H1 (cell line): ENCODE measurements at places on chromosomes 11 and 22. TPM values are rescaled to one million over a fixed set of nuclear protein-coding genes. Genes with fewer than 3 reads are reported as not detected.

DNA sequence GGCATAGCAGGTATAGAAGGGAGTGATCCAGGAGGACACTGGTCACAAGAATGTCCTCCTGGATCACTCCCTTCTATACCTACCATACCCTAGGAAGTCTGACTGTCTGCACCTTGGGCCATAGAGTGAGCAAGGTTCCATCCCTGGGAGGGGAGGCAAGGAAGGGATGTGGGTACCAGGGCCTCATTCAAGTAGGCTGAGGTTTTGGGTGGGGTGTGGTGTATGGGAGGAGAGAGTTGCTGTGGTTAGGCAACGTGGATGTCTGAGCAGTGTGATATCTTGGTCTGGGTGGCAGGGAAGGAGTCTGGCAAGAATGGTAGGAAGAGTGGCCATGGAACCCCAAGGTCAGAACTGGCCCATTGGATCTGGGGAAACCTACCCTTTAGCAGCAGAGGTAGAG is 13.2 kb downstream of the PPFIBP2 start:
- no peak for DNase-seq

DNA sequence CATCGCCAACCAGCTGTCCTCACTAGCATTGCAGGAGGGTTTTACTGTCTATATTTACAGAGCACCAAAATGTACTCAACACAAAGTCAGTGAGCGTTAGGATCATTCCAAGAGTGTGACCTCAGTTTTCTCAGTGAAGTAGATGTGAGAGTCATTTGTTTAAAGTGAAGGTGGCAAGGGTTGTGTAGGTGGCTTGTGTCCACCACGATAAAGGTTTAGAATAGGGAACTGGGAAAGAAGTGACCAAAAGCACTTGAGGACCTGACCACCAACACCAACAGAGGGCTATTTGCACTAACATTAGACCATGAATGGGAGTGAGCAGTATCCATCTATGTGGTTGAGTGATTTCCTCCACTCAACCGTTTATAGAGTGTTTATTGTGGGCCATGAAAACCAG is 152.5 kb upstream of the POU2AF2 start:
- no peak for DNase-seq

- no peak for DNase-seq
Measured at GRCh38 chr22:25200967-25201366, 1.3 kb downstream of the CRYBB3 start.

DNA sequence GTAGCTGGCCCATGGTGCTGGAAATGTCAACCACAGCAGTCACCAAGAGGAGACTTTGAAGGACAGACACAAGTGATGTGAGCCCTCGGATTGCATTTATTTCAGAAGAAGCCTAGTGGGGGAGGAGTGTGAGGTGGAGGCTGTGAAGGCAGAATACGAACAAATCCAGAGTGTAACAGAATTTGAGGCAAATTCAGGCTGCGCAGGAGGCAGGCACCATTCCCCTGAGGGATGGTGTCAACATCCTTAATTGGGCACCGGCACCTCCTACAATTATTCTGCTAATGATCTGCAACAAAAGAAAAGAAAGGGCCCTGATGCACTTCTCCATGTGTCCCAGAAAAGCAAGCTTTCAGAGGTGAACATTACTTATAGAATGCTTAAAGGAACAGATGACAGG is 32.2 kb downstream of the CWC15 start:
- DNase-seq = no peak

DNA sequence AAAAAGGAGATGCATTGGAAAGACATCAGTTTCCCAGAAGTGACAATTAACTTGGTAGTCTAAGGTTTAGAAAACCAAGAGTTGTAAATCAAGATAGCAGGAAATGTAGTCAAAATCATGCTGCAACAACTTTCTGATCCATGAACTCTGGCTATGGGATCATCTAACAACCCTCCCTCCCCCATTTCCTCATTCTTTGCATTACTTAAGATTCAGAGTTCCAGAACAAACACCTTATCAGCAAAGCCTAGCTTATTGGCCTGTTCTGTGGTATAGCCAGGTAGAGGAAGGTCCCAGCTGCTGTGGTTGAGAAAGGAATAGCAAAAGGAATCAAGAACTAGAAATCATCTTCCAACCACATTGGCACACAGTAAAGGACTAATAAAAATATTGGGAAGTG is 651.1 kb downstream of the METTL15 start:
- DNase-seq = no peak

- no peak for DNase-seq
Measured at GRCh38 chr11:133778161-133778560, 67.2 kb downstream of the SPATA19 start.

- no peak for DNase-seq
Measured at GRCh38 chr22:37633089-37633624, 6.3 kb upstream of the SH3BP1 start.

DNA sequence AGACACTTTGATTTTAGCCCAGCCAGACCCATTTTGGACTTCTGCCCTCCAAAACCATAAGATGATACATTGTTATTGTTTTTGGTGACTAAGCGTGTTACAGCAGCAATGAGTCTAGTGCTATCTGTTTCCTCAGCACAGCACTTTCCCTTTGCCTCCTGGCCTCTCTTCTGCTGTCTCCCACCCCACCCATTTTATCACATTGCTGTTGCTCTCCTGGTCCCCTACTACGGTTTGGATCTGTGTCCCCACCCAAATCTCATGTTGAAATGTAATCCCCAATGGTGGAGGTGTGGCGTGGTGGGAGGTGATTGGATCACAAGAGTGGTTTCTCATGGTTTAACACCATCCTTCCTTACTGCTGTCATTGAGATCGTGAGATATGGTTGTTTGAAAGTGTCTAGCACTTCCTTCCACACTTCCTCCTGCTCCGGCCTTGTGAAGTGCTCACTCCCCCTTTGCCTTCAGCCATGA is 59.8 kb upstream of the CD82 start:
- no peak for DNase-seq

DNA sequence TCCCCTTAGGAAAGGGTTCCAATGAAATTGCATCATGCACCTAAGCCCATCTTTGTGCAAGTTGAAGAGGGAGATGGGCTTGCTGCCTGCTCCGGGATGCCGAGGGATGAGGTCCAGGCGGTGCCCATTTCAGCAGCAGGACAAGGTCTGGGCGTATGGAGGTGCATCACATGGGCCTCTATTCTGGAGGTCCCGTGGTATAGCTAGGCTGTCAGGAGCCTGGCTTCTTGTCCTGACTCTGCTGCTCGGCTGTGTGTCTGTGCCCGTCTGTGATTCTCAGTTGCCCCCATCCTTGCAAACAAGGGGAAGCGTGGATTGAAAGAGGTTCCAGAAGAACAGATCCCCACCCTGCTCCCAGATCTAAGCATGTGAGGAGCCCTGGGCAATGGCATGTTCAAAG is 130.0 kb downstream of the OSBP2 start:
- DNase-seq = peak; percentile 26

The SCN4B gene
- total RNA-seq = 2.0 and 2.8 TPM in 2 replicates
